ENCODE measurements at places on chromosomes 4 and X. TPM values are rescaled to one million over a fixed set of nuclear protein-coding genes. Genes with fewer than 3 reads are reported as not detected.

GRCh38 chrX:132180929-132181328 is 38.3 kb downstream of the RAP2C start:
- H3K4me3 ChIP-seq, result no peak overlapping the region
- no peaks in the 10 kb centered on the region for H3K4me1 ChIP-seq
- no peaks in the 10 kb centered on the region for H3K27me3 ChIP-seq

Gene HELT
- total RNA-seq, result not detected

GRCh38 chr4:161762796-161763195 is 401.0 kb downstream of the FSTL5 start:
- H3K27ac ChIP-seq, result no peak overlapping the region
- no peaks in the 10 kb centered on the region for H3K36me3 ChIP-seq

DNA sequence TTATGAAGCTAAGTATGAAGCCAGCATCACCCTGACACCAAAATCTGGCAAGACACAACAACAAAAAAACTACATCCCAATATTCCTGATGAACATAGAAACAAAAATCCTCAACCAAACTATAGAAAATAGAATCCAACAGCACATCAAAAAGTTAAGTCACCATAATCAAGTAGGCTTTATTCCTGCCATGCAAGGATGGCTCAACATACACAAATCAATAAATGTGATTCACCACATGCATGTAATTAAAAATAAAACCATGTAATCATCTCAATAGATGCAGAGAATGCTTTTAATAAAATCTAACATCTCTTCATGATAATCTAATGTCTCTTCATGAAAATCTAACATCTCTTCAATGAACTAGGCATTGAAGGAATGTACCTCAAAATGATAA is 249.4 kb upstream of the GK2 start:
- no peak for DNase-seq
- peaks cover 4% of the 10 kb centered on the region for H3K4me1 ChIP-seq
- no peak overlapping the region for H3K4me3 ChIP-seq

- peaks cover 13% of the 10 kb centered on the region for H3K27me3 ChIP-seq
- no peaks in the 10 kb centered on the region for H3K4me1 ChIP-seq
- H3K4me3 ChIP-seq, result no peak overlapping the region
- no peak for DNase-seq
- no peaks in the 10 kb centered on the region for H3K36me3 ChIP-seq
These were observed 58.0 kb upstream of the EGFL6 start for GRCh38 chrX:13511241-13511943.

Gene ZFP92
- total RNA-seq, result 0.23 TPM

- H3K27me3 ChIP-seq, result no peaks in the 10 kb centered on the region
- H3K4me3 ChIP-seq, result no peak overlapping the region
- DNase-seq, result no peak
- H3K4me1 ChIP-seq, result peaks cover 16% of the 10 kb centered on the region
These were observed 66.4 kb downstream of the NSD2 start for GRCh38 chr4:1937550-1937949.

DNA sequence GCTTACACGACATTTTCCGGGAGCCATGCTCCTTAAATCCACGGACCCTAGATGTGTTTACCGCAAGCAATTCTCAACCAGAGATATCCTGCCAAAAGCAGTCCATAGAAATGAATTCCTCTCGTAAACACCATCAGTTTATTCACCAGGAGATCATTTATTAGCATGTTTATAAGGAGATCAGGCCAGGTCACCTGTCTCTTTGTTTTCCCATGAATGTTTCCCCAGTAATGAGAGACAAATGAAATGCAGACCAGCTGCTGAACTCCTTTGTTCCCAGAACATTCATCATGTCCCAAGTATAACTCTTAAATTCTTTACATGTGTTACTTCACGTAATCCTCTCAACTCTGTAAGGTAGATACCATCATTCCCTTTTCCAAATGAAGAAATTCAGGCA is 137.1 kb downstream of the DDX53 start:
- no peaks in the 10 kb centered on the region for H3K27me3 ChIP-seq
- no peak overlapping the region for H3K27ac ChIP-seq
- H3K4me1 ChIP-seq, result no peaks in the 10 kb centered on the region
- DNase-seq, result no peak
- no peaks in the 10 kb centered on the region for H3K36me3 ChIP-seq

GRCh38 chr4:111842336-111842735 is 302.9 kb upstream of the FAM241A start:
- DNase-seq, result no peak
- no peaks in the 10 kb centered on the region for H3K36me3 ChIP-seq
- no peak overlapping the region for H3K4me3 ChIP-seq
- no peaks in the 10 kb centered on the region for H3K27me3 ChIP-seq
- no peaks in the 10 kb centered on the region for H3K4me1 ChIP-seq

DNA sequence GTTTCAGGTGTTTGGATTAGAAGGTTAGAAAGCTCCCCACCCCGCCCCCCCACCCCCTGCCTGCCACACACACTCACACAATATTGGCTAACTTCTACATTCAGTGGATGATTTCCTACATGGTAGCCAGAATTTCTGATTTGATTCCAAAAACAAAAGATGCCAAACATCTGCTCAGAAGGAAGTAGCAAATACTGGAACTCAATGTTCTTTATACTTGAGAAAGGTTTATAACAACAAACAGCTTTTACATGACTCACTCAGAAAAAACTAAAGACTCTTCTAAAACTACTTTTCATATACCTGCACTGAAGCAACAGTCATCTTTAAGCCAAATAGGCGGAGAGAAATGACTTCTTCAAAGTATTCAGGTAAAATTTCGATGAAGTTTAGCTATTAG is 750.5 kb upstream of the POU3F4 start:
- no peaks in the 10 kb centered on the region for H3K27me3 ChIP-seq
- no peak overlapping the region for H3K4me3 ChIP-seq
- no peaks in the 10 kb centered on the region for H3K4me1 ChIP-seq
- DNase-seq, result no peak
- no peaks in the 10 kb centered on the region for H3K36me3 ChIP-seq
- no peak overlapping the region for H3K27ac ChIP-seq

Gene ARHGAP36
- total RNA-seq, result not detected

Gene FAM47E
- 3.2 TPM for total RNA-seq

Gene CYTL1
- 0.24 TPM for total RNA-seq

DNA sequence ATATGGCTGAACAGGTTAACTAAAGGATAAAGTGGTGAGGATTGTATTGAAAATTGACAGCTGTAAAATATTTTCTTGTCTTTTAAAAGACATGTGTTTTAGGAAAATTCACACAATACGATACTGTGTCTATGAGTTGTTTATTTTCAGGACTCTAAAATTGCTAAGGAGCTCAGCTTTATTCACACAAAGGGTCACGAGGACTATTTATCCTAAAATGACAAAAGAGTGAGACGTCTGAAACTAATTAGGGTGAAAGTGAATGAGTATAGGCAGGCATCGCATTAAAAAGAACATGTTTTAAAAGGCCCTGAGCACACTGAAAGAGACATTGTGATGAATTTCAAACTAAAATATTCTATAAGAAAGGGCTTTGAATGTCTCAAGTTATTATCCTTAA is 304.7 kb downstream of the SH2D1A start:
- H3K4me3 ChIP-seq, result no peak overlapping the region
- no peaks in the 10 kb centered on the region for H3K4me1 ChIP-seq
- H3K36me3 ChIP-seq, result no peaks in the 10 kb centered on the region
- DNase-seq, result no peak
- H3K27ac ChIP-seq, result no peak overlapping the region

Gene MAP7D2
- 0.37 TPM for total RNA-seq

Gene DDX53
- total RNA-seq, result not detected

DNA sequence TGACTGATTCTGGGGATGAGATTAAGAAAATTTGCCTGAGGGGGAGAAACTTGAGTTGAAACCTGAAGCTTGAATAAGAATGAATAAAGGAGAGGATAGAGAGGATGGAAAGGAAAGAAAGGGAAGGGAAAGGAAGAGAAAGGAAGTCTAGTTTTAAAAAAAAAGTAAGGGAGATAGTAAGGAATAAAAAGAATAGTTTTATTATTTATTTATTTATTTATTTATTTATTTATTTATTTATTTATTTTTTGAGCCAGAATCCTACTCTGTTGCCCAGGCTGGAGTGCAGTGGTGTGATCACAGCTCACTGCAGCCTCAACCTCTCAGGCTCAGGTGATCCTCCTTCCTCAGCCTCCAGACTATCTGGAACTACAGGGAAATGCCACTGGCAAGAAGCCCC is 62.0 kb upstream of the NAF1 start:
- no peak for DNase-seq
- no peaks in the 10 kb centered on the region for H3K4me1 ChIP-seq
- no peak overlapping the region for H3K27ac ChIP-seq
- H3K36me3 ChIP-seq, result no peaks in the 10 kb centered on the region
- H3K4me3 ChIP-seq, result no peak overlapping the region
- H3K27me3 ChIP-seq, result no peaks in the 10 kb centered on the region

Gene ATP2B3
- total RNA-seq, result not detected

- DNase-seq, result no peak
- H3K27me3 ChIP-seq, result no peaks in the 10 kb centered on the region
- H3K4me3 ChIP-seq, result no peak overlapping the region
- H3K27ac ChIP-seq, result no peak overlapping the region
- no peaks in the 10 kb centered on the region for H3K36me3 ChIP-seq
These were observed 97.3 kb upstream of the DDX3X start for GRCh38 chrX:41236629-41237028.

Gene CT45A1
- total RNA-seq, result not detected

DNA sequence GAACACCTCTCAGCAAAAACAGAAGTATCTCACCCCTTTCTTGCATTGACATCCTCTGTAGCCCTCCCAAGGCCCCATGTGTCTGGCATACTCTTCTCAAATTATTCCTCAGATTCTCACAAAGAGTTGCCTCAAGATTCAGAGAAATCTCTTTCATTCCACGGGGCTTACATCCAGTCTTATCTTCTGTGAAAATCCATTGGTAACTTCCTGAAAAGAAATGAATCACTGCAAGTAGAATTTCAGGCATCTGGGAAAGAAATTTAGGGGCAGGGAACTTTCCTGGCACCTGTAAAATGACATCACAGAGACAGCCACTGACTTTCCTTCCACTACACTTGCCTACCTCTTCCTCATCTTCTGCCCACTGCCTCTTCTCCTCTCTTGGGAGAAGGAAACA is 182.5 kb upstream of the ARHGEF9 start:
- no peak overlapping the region for H3K27ac ChIP-seq
- H3K36me3 ChIP-seq, result no peaks in the 10 kb centered on the region
- DNase-seq, result no peak
- H3K4me1 ChIP-seq, result no peaks in the 10 kb centered on the region
- H3K4me3 ChIP-seq, result no peak overlapping the region

DNA sequence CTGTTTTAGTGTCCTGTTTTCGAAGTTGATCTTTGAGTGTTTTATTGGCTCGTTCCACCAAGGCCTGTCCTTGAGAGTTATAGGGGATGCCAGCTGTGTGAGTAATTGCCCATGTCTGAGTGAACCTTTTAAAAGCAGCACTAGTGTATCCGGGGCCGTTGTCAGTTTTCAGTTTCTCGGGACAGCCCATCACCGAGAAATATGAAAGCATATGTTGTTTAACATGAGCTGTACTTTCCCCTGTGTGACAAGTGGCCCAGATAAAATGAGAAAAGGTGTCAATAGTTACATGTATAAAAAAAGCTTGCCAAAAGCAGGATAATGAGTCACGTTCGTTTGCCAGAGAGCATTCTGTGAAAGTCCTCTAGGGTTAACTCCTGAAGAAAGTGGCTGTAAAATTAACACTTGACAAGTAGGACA is 48.6 kb upstream of the RASSF6 start:
- peaks cover 8% of the 10 kb centered on the region for H3K4me1 ChIP-seq
- no peak overlapping the region for H3K27ac ChIP-seq
- no peak overlapping the region for H3K4me3 ChIP-seq

- H3K27me3 ChIP-seq, result no peaks in the 10 kb centered on the region
- no peaks in the 10 kb centered on the region for H3K36me3 ChIP-seq
- H3K4me3 ChIP-seq, result no peak overlapping the region
- DNase-seq, result no peak
These were observed 20.2 kb downstream of the FBXW7 start for GRCh38 chr4:152515678-152516077.

GRCh38 chrX:109873983-109874382 is 128.9 kb upstream of the TMEM164 start:
- H3K4me3 ChIP-seq, result no peak overlapping the region
- no peak overlapping the region for H3K27ac ChIP-seq
- no peak for DNase-seq
- no peaks in the 10 kb centered on the region for H3K4me1 ChIP-seq
- no peaks in the 10 kb centered on the region for H3K36me3 ChIP-seq

DNA sequence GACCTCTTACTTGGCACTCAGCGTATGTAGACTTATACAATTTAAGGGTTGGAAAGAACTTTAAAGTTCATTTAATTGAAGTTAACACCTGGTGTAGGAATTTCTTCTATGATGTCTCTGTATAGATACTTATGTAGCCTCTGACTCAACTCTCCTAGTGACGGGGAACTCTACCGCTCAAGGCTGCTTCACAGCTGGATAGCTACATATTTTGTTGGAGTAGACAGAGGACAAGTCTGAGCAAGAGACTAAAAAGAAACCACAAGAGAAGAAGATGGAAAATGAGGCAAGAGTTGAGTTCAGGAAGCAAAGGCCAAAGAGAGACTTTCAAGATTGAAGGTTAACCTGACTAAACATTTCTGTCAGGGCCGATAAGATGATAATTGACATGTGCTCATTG is 52.6 kb downstream of the GPR50 start:
- no peak for DNase-seq
- H3K27me3 ChIP-seq, result peaks cover 11% of the 10 kb centered on the region
- H3K36me3 ChIP-seq, result no peaks in the 10 kb centered on the region

DNA sequence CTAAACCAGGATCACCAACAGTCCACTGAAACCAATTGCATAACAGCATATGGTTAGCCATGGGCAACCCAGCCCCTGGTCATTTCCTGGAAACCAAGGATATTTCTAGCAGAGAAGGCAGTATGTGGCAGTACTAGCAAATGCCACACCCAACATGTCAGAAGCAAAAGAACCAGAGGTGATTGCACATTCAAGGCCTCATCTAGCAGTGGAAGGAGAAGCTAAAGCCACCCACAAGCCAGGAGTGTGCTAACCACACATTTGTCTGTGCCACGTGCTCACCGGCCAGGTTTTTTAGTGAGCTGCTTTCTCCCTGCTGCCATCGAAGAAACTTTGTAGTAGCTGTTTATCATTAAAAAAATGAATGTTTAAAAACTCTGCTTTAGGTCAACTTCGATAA is 42.0 kb downstream of the TEC start:
- H3K4me1 ChIP-seq, result no peaks in the 10 kb centered on the region
- H3K27me3 ChIP-seq, result no peaks in the 10 kb centered on the region
- no peak overlapping the region for H3K27ac ChIP-seq

DNA sequence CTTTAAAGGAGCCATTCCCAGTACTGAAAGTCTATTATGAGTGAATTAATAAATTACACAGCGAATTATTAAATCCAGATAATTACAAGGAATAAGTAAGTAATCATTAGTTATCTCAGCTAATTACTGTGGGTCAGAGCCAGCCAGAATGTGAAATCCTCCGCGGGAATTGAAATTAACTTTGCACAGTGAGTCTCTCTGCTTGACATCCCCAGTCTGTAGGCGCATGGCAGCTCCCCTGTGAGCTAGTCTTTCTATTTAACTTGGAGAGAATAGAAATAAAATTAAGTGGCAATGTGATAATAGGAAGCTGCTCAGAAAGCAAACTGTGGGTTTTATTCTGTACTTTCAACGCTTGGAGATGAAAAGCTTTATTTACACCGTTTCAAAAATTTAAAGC is 7.2 kb downstream of the POU4F2 start:
- peaks cover 96% of the 10 kb centered on the region for H3K27me3 ChIP-seq
- no peak overlapping the region for H3K27ac ChIP-seq
- H3K36me3 ChIP-seq, result no peaks in the 10 kb centered on the region
- no peak overlapping the region for H3K4me3 ChIP-seq
- no peaks in the 10 kb centered on the region for H3K4me1 ChIP-seq

All from heart right ventricle (tissue), 16 donors.